ENCODE measurements at places on chromosomes 13 and 19. TPM values are rescaled to one million over a fixed set of nuclear protein-coding genes. Genes with fewer than 3 reads are reported as not detected.

Gene LYPD5
- total RNA-seq, result 0.38 TPM

Gene FSD1
- 0.13 TPM for total RNA-seq

Gene MBD3
- 75.3 TPM for total RNA-seq

Gene KLK5
- 3.4 TPM for total RNA-seq

Gene ZNF563
- 4.6 TPM for total RNA-seq

Gene PROZ
- total RNA-seq, result not detected

Gene PRRG2
- total RNA-seq, result 6.3 TPM

Gene FAM174C
- 27.1 TPM for total RNA-seq

Gene ZNF726
- total RNA-seq, result 3.2 TPM

Gene CEACAM7
- total RNA-seq, result 7.3 TPM

Gene APLP1
- 0.26 TPM for total RNA-seq

Gene ANKRD24
- total RNA-seq, result 0.26 TPM

Gene MAU2
- 12.1 TPM for total RNA-seq

Gene SYNGR4
- total RNA-seq, result not detected

Gene SGCG
- 1.2 TPM for total RNA-seq

Gene ZNF260
- 9.5 TPM for total RNA-seq

Gene ZNF600
- total RNA-seq, result 9.1 TPM

Gene ZNF415
- 8.6 TPM for total RNA-seq

Gene CYP2A7
- total RNA-seq, result not detected

Gene SCEL
- total RNA-seq, result 185 TPM

Gene ZSCAN1
- not detected for total RNA-seq

Gene KLK14
- total RNA-seq, result not detected

Gene PCP2
- total RNA-seq, result not detected

Gene DOCK6
- total RNA-seq, result 21.4 TPM

Gene SOX1
- total RNA-seq, result not detected

Gene PHLDB3
- total RNA-seq, result 32.3 TPM

All from bronchial epithelial cell (primary cell).